ENCODE measurements at places on chromosomes 2 and 18.

DNA sequence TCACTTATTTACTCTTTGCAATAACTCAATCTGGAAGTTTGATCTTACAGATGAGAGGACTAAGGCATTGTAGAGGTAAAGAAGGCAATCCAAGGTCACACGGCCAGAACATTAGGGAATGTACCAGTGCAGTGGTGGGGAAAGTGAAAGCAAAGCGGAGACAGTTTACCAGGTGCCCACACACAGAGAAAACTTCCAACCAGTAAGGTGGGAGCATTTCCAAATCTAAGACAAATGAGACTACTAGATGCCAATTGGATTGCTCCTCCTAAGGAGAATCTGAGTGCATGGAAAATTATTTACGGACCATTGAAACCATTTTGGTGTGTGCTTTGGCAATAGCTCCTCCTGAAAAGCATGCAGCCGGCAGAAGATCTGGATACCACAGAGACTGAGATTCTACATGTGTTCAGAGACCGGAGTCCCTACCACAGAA lies 34.9 kb downstream of the SLC20A1 start:
- DNase-seq, result no peak

DNA sequence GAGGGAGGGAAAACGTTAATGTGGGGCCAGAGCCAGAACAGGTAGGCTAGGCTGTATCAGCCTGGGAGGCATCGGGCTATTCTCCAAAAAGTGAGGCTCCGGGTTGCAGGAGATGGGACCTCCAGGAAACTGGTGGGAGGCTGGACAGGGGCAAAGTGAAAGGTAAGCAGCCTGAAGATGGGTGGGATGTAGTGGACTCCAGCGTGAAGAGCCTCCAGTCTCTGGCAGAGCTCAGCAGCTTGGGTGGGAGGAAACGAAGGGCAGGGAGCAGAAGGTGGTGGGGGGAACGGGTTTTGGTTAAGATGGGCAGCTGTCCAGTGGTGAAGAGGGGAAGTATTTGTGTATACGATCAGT lies 3.1 kb upstream of the EMX1 start:
- no peak for DNase-seq

DNA sequence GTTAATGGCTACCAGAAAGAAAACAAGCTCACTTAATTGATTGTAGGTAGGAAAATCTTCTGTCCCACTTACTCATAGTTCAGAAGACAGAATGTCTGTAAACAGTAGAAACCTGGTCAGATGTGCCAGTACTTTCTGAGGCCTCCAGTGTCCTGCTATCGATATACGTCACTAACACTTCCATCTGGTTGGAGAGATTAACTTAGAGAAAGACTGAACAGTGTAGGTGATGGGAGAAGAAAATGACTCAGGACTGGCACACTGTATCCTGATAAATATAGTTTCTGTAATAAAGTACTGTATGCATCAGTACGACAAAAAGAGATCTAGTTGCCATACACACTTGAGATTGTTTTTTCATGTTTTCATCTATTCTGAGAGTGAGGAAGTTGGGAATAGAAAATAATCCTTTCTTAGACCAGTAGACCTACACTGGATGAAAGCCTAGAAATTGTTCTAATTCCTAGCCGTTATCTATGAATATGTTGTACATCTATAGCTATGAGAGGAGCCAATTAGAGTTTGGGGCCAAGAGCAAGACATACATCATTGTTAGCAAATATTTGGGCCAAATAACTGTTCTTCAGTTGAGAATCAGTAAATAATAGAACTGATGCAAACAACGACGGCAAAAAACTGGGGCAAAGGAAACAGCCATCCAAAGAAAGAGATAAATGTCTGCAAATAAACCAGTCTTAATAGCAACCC lies 105.9 kb downstream of the NAT8 start:
- no peak for DNase-seq

- peak; percentile 59 for DNase-seq
Observed at GRCh38 chr2:9771481-9772017, 71.7 kb upstream of the TAF1B start.

DNA sequence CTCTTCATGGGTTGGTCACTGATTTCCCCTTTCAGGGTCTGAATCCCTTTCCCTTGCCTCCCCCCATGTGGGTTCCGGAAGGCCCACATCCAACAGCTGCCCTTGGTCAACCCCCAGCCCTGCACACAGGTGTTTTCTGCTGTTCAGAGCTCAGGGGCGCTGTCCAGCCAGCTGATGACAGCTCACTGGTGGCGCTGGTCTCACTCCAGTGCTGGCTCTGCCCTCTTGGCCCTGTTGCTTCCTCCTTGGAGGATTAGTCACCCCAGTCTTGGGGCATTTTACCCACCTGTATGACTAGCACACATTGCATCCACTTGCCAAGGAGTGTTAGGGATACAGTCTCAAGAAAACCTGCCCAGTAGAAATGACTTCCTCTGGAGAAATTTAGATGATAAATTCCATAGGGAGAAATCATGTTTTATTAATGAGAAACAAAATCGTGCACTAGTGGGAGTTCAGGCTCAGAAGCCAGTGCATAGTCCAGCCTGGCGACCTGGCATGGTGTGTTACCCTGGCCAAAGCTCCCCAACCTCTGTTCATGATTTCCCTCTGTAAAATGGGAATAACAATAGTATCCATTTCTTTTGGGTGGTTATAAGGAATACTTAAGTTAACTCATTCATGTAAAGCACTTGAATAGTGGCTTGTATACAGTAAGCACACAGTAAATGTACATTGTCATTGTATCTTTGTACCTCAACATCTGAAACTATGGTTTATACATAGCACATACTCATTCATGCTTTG lies 21.6 kb downstream of the CRIM1 start:
- DNase-seq, result peak; percentile 63

GRCh38 chr2:5674026-5674340 lies 18.2 kb upstream of the SOX11 start:
- DNase-seq, result no peak

DNA sequence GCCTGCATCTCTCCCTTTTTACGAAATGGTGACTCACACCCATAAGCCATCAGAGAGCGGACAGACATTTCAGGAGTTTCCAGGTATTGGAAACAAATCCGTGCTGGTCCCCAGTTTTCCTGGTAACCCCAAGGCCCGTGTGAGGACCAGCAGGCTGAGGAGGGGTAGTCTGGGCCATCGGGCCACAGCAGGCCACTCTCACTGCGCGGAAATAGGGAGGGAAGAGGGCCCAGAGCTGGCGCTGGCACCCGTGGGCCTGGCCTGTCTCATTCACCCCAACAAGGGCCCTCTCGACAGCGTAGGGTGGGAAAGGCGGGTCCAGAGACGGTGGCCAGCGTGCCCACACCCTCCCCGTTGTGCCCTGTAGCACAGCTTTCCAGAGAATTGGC lies 13.7 kb upstream of the FAHD2A start:
- DNase-seq, result no peak

- DNase-seq, result no peak
Observed at GRCh38 chr2:96145036-96145847, at the start of gene DUSP2. DUSP2 (minus strand) TSS chr2:96145440; CDS start chr2:96145354, 86 bp downstream.

DNA sequence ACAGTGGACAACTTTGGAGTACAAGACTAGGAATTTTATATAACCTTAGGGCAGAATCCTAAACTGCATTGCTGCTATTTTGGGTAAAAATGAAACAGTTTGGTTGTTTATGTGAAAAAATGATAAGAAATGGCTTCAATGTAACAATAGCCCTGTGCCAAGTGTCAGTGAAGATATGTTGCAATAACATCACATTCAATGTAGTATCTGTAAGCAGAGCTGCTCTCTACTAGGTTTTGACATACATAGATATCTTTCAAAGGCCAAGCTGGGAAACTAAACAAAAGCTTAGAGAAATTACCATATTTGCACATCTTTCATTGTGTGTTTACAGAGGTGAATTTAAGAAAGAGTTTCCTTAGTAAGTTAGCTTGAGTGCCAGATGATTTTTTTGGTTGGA lies 135.0 kb upstream of the DOK6 start:
- DNase-seq, result no peak

DNA sequence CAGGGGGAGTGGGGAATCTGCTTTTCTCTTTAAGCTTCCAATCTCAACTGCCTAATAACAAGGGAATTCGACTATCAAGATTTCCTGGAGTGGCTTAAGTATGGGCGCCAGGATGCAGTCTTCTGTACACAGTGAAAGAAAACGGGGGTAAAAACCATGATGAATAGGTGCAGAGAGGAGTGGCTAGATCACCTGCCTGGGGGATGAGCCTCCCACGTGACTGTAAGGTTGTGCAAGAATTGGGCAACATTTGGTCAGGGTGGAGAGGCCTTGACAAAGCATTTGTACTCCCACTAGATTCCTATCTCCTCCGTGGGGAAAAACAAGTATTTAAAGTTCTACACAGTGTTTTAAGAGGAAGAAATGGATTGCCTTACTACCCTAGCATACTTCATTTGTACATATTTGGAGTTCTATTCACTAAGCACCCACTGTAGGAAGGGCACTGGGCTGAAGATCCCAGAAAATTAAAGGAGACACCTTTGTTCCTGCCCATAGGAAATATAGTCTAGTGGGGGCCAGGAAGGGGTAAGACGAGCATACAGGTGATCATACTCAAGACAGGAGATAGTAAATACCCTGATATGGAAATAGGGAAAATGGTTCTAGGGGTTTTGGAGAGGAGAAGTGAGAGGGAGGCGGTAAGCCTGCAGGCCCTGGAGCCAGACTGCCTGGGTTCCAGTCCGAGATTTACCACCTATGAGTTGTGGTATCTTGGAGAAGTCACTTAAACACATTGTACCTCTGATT lies 29.2 kb downstream of the EPAS1 start:
- DNase-seq, result no peak
